ENCODE measurements at places on chromosomes 16 and 17.
A peak's percentile ranks its signal among the peaks of the same experiment; 100 is the strongest.

DNA sequence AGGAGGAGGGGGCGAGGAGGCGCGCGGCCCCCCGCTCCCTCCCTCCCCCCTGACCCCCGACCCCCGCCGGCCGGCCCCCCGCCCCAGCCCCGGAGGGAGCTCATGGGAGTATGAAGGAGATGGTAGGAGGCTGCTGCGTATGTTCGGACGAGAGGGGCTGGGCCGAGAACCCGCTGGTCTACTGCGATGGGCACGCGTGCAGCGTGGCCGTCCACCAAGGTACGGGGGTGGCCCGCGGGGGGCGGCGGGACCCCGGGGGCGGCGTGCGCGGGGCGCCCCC, 390 bp downstream of the MLLT6 start:
- no peak for DNase-seq

- DNase-seq = no peak
Observed at GRCh38 chr17:31789707-31790505, 69.1 kb downstream of the COPRS start.

- no peak for DNase-seq
Observed at GRCh38 chr17:17987901-17988300, 15.2 kb downstream of the DRC3 start.

GRCh38 chr17:50765454-50766221, 1.7 kb downstream of the ANKRD40CL start:
- peak; percentile 40 for DNase-seq

- no peak for DNase-seq
Observed at GRCh38 chr17:19717411-19717908, 1.1 kb upstream of the SLC47A2 start.

GRCh38 chr17:82246365-82247181, 17.7 kb downstream of the SLC16A3 start:
- DNase-seq = no peak

DNA sequence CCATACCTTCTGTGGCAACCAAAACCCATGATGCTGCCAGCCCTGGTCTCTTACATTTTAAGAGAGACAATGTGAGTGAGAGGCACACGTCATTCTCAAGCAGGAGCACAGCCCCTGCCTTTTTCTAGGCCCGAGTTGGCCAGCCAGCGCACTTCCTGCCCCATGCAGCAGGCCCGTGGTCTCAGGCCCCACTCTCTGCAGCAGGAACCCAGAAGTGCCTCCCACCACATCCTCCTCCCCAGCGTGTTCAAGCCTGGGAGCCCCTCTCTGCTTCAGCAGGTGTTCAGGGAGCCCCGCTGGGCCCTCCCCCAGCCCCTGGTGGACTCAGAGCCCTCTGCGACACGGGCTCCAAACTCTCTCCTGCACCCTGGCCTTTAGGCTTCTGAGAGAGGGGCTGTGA, 30.5 kb downstream of the ITGAE start:
- no peak for DNase-seq

Measured in GM12892 (cell line).